Activated T-helper 1 cell treated with Interleukin-2 at 50 U/mL for 16 hours (primary cell): ENCODE measurements at places on chromosomes 4 and X.

GRCh38 chr4:130043732-130044160 is 947.8 kb downstream of the C4orf33 start:
- no peak for DNase-seq

GRCh38 chrX:15334561-15334960 is 762 bp downstream of the PIGA start:
- no peak for DNase-seq

DNA sequence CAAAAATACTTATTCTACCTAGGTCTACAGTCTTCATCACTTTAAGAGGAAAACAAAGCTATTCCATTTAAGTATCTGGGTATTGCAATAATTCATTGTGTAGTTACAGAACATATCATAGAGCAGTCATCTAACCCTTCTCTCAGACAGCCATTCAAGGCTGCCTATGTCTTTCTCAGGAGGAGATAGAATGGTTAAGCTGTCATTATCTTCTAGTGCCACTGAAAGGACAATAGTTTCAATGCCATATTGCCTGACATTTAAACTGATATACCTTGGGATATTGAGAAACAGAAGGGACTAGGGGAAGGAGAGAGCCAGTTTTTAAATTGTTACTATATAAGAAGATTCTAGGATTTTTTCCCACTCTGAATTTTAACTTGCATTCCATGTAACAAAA is 527.0 kb downstream of the GRID2 start:
- no peak for DNase-seq

DNA sequence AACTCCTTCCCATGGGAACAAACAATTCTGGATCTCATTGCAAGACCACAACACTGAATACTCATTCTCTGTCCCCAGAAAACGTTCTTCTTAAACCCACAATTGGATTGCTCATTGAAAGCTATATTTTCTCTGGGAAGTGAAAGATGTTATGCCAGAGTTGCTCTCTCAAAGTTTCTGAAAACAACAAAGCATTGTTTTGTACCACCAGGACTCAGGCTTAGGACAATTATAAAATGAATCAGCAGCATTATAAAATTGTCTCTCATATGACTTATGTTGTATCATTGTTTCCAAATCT is 26.5 kb downstream of the TFDP3 start:
- DNase-seq: no peak

DNA sequence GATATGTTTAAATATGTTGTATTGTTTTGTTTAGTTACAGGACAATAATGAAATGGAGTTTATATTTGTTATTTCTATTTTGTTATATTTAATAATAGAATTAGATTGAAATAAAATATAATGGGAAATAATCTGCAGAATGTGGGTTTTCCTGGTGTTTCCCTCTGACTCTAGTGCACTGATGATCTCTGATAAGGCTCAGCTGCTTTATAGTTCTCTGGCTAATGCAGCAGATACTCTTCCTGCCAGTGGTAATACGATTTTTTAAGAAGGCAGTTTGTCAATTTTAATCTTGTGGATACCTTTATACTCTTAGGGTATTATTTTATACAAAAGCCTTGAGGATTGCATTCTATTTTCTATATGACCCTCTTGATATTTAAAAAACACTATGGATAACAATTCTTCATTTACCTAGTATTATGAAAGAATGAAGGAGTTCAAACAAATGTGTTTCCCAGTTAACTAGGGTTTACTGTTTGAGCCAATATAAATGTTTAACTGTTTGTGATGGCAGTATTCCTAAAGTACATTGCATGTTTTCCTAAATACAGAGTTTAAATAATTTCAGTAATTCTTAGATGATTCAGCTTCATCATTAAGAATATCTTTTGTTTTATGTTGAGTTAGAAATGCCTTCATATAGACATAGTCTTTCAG is 26.9 kb downstream of the NUDT6 start:
- DNase-seq: no peak

GRCh38 chr4:128449251-128449650 is 161.6 kb upstream of the PGRMC2 start:
- no peak for DNase-seq

DNA sequence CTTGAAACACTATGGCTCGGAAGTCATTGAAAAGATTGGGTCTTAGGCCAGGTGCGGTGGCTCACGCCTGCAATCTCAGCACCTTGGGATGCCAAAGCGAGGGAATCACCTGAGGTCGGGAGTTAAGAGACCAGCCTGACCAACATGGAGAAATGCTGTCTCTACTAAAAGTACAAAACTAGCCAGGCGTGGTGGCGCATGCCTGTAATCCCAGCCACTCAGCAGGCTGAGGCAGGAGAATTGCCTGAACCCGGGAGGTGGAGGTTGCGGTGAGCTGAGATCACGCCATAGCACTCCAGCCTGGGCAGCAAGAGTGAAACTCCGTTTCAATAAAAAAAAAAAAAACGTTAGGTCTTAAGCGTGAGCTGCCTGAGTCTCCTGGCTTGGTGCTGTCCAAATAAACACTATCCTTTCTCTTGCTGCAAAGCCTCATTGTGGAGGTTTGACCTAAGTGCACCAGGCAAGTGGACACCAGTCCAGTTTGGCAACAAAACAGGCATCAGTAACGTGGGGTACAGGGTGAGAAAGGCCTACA is 185.9 kb downstream of the DHRSX start:
- no peak for DNase-seq

- DNase-seq: no peak
These were observed 12.3 kb downstream of the ING2 start for GRCh38 chr4:183517194-183517593.

GRCh38 chrX:122047261-122047660 is 999.9 kb downstream of the GLUD2 start:
- DNase-seq: no peak

DNA sequence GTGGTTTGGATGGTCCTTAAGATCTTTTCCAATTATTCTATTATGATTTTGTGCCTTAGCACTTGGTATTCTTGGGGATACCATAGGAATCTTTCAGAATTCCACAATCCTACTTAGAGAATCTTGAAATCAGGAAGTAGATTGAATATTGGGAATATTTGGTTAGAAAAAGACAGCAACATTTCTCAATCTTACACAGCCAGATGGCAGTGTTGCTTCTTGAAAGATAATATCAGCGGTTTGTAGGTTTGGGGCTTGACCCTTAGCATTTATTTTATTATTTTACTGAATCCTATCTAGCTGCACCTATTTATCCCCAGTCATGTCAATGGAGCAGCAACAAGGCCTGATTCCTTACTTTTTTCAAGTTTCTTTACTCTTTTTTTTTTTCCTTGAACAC is 28.6 kb downstream of the MAGEB1 start:
- DNase-seq: no peak

- DNase-seq: peak; percentile 63
These were observed at the start of gene TRMT2B for GRCh38 chrX:101051549-101052302. TRMT2B (minus strand) TSS chrX:101052111; CDS start chrX:101042289, 9,822 bp downstream.

- no peak for DNase-seq
These were observed 3.0 kb upstream of the SPATA4 start for GRCh38 chr4:176198316-176198903.

DNA sequence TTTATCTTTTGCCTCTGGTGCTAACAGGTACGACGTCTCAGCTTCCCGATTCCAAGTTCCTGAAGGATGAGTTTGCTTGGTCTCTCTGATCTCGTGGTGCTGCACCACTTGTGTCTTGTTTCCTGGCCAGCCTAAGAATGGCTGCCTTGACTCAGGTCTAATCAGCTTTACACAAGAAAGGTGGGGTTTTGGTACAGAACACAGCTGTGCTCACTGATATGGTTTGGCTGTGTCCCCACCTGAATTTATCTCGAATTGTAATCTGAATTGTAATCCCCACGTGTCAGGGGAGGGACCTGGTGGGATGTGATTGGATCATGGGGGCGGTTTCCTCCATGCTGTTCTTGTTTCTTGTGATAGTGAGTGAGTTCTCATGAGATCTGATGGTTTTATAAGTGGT is 305.3 kb upstream of the NOCT start:
- DNase-seq: no peak

GRCh38 chr4:22745234-22745633 is 52.5 kb downstream of the GBA3 start:
- no peak for DNase-seq

GRCh38 chr4:187174749-187175148 is 451.1 kb upstream of the FAT1 start:
- DNase-seq: no peak

DNA sequence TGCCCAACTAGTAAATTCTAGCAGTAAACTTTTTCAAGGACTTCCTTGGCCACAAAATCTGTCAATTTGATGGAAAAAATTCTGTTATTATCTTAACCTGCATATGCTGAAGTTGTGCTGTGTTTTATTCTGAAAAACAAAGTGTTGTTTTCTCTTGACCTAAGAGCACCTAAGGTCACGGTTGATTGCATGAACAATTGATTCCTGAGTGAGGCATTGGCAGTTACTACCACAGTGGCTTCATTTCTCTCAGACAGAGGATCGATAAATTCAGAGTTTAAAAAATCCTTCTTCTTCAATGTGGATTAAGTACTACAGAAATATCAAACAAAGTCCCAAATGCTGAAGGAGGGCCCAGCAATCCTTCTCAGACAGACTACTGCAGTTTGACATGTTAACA is 6.2 kb downstream of the HDAC8 start:
- no peak for DNase-seq

GRCh38 chr4:76238701-76239100 is 12.8 kb upstream of the FAM47E start:
- DNase-seq: no peak

GRCh38 chrX:72536542-72536941 is 36.1 kb downstream of the HDAC8 start:
- no peak for DNase-seq

GRCh38 chr4:176205299-176205698 is 9.9 kb upstream of the SPATA4 start:
- DNase-seq: no peak

DNA sequence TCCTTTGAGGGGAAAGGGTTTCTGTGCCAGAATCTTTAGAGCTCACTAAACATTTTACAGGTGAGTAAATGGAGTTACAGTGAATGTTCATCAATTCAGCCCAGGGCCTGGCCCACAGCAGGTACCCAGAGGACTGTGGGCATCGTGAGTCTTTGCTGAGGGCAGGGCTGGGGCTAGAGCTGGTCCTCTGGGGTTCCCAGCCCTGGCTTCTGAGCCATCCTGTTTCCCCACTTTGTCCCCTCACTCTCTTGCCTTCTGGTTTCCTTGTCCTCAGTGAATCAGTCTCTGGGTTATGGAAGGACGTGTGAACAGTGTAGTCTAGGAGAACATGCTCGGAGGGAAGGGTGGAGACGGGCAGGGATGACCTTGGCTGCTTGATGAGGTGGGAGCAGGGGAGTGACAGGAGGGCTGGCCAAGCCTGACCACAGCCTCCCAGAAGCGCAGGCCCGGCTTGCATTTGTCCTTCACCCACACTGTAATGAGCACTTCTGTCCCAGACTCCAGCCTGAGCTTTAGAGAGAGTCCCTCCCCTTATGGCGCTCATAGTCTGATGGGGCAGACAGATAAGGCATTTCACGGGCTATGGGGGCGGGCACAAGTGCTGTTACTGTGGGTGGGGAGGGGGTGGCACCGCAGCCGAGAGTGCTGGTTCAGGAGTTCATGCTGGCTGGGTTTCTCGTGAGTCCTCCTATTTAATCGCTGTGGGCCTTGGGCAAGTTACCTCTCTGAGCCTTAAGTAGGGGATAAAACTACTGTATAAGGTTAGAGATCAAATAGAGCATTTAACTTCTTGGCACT is 17.3 kb downstream of the TBC1D14 start:
- DNase-seq: peak; percentile 30

- DNase-seq: no peak
These were observed 2.5 kb downstream of the AADAT start for GRCh38 chr4:170087163-170087700.

GRCh38 chr4:65623506-65623905 is 46.8 kb downstream of the EPHA5 start:
- DNase-seq: no peak

DNA sequence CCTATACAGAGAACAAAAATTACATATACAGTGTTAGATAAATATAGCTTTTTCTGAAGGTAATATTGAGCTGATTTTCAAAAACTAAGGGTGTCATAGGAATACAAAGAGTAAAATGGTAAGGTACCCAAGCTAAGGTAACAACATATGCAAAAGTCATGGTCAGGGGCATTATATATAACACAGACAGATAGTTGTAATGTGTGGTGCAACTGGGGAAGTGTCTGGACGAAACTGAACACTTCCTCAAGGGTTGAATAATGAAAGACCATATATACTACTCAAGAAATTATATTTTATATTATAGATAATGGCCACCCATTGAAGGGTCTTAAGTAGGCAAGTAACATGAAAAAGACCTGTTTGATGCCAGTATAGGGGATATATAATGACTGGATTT is 262.1 kb upstream of the CXXC4 start:
- no peak for DNase-seq
